ENCODE measurements at places on chromosomes 16 and 17. TPM values are rescaled to one million over a fixed set of nuclear protein-coding genes. Genes with fewer than 3 reads are reported as not detected.

DNA sequence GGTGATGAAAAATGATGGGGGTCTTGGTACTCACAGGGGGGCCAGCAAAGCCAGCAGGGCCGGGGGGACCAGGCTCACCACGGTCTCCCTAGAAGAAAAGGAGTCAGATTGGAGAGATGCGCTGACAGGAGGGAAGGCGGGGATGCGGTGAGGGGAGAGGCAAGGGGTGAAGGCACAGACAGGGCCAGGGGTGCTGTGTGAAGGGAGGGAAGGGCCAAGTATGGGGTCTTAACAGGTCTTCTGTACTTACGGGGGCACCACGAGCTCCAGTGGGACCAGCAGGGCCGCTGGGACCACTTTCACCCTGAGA is 11.2 kb downstream of the COL1A1 start:
- no peaks in the 10 kb centered on the region for H3K27me3 ChIP-seq
- H3K27ac ChIP-seq: no peak overlapping the region
- DNase-seq: no peak
- H3K36me3 ChIP-seq: no peaks in the 10 kb centered on the region

DNA sequence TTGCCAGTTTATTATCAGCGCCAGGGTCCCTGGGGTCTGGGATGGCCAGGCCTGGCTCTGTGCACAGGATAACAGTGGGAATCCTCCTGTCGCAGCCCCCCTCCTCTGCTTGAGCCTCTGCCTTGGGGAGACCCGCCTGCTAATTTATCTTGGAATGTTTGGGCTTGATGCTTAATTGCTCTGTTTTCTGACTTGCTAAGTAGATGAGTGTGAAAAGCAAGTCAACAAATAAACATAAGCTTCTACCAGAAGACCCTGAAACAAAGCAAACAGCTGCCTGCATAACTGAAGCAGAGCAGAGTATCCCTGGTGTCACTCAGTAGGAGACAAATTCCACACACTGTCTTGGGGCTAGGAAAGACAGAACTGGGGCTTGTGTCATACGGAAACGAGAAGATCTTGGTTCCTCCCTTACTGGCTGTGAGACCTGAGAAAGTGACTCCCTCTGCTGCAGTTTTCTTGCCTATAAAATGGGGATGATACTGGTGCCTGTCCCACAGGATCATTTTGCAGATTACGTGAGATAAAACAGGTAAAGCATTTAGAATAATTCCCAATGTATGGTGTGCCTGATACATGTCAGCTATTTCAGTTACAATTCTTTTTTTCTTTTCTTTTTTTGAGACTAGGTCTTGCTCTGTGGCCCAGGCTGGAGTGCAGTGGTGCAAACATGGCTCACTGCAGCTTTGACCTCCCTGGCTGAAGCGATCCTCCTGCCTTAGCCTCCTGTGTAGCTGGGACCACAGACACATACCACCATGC is 44.8 kb upstream of the IRX3 start:
- no peak overlapping the region for H3K27ac ChIP-seq
- peaks cover 7% of the 10 kb centered on the region for H3K27me3 ChIP-seq
- H3K4me3 ChIP-seq: no peak overlapping the region
- H3K4me1 ChIP-seq: no peaks in the 10 kb centered on the region
- H3K36me3 ChIP-seq: no peaks in the 10 kb centered on the region

GRCh38 chr17:17258998-17259397 is 22.0 kb upstream of the FLCN start:
- DNase-seq: no peak
- H3K4me3 ChIP-seq: no peak overlapping the region
- H3K36me3 ChIP-seq: peaks cover 58% of the 10 kb centered on the region
- no peaks in the 10 kb centered on the region for H3K27me3 ChIP-seq

DNA sequence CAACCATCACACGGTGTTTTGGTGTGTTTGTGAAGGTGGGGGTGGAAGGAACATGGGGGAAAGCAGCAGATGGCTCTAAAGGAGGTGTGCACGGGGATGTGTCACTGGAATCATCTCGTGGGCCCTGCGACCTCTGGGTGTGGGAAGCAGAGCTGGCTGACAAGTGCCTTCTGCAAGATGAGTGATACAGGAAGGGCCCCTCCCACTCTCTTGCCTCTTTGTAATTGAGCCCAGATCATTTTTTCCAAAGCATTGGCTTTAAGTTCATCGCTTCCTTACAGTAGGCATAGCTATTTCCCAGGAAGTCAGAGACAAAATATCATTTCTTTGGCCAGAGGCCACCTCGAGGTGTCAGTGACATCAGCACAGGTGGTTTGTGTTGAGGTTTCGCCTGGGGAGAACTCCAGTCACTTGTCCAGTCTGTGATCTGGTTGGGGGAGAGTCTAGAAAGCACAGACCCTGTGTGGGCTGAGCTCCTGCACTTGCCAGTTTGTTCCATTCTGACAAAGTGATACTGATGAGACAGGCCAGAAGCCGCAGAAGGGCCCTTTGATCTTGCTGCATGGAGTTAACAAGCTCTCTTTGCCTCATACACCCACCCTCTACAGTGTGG is 20.6 kb upstream of the SNTB2 start:
- no peak overlapping the region for H3K4me3 ChIP-seq
- H3K27me3 ChIP-seq: no peaks in the 10 kb centered on the region
- H3K36me3 ChIP-seq: peaks cover 52% of the 10 kb centered on the region
- H3K4me1 ChIP-seq: peaks cover 31% of the 10 kb centered on the region

COPZ2 gene
- total RNA-seq: 5.4 TPM

DNA sequence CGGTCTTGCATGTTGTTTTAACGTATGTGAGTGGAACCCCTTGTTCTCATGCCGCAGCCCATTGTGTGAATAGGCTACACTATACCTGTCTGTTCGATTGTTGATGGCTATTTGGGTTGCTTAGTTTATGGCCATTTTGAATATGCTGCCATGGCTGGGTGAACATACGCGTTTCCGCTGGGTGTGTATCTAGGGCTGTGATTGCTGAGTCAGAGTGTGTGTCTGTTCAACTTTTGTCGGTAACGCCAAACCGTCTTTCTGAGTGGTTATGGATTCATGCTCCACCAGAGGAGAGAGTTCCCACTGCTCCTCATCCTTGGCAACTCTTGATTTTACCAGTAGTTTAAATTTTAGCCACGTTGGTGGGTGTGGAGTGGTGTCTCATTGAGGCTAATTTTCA is 77.0 kb downstream of the METRNL start:
- no peak for DNase-seq
- H3K4me3 ChIP-seq: no peak overlapping the region
- H3K36me3 ChIP-seq: no peaks in the 10 kb centered on the region

SLC5A11 gene
- total RNA-seq: not detected

GRCh38 chr16:89918453-89919347 is at the start of gene MC1R:
Gene MC1R, plus strand, starts transcription at chr16:89918862. Its CDS starts 397 bp downstream, at chr16:89919259.
- H3K36me3 ChIP-seq: peaks cover 6% of the 10 kb centered on the region
- H3K27ac ChIP-seq: peak within 1 kb of the TSS; percentile 75
- peaks cover 26% of the 10 kb centered on the region for H3K27me3 ChIP-seq
- H3K4me1 ChIP-seq: peaks cover 52% of the 10 kb centered on the region
- H3K4me3 ChIP-seq: peak within 1 kb of the TSS; percentile 58

UNC45B gene
- not detected for total RNA-seq

- DNase-seq: no peak
- no peaks in the 10 kb centered on the region for H3K36me3 ChIP-seq
- no peak overlapping the region for H3K27ac ChIP-seq
- no peaks in the 10 kb centered on the region for H3K27me3 ChIP-seq
Measured at GRCh38 chr16:48918520-48919258, 308.7 kb upstream of the N4BP1 start.

DNA sequence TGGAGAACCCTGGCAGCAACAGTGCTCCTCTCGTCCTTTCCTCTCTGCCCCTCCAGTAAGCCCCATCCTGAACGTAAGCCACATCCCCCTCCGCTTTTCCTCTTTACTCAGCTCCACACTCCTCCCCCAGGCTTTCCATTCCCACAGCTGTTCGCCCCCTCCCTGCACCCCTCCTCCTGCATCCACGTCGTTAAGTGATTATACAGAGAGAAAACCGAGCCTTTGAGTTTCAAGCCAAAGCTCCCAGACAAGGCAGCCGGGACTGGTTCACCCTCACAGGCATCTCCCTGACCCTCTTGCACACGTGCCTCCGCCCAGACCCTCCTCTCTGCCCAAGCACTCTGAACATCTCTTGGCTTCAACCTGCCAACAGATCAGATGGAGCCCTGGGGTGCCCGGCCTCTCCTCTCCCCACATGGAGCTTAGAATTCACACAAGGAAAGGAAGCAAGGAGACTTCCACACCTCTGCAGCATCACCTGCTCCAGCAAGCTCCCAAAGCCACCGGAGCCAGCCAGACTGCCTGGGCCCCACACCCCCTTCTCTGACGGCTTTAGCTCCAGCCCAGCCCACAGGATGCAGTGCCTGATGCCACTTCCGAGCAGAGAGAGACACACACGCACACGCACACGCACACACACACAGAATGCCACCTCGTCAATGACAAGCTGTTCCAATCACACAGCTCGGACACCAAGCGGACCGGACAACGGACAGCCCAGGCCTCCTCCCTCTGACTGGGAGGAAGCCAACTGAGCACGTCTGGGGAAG is 99.9 kb upstream of the CCL2 start:
- peaks cover 1% of the 10 kb centered on the region for H3K36me3 ChIP-seq
- peak; percentile 42 for DNase-seq
- peaks cover 59% of the 10 kb centered on the region for H3K27me3 ChIP-seq
- peaks cover 7% of the 10 kb centered on the region for H3K4me1 ChIP-seq

Data from activated CD8-positive, alpha-beta memory T cell treated with anti-CD3 and anti-CD28 coated beads, Interleukin-2, amount 10 ng/mL, durations not matched to agents 7 days and 5 days (primary cell).